ENCODE measurements at places on chromosomes 16 and 17.

DNA sequence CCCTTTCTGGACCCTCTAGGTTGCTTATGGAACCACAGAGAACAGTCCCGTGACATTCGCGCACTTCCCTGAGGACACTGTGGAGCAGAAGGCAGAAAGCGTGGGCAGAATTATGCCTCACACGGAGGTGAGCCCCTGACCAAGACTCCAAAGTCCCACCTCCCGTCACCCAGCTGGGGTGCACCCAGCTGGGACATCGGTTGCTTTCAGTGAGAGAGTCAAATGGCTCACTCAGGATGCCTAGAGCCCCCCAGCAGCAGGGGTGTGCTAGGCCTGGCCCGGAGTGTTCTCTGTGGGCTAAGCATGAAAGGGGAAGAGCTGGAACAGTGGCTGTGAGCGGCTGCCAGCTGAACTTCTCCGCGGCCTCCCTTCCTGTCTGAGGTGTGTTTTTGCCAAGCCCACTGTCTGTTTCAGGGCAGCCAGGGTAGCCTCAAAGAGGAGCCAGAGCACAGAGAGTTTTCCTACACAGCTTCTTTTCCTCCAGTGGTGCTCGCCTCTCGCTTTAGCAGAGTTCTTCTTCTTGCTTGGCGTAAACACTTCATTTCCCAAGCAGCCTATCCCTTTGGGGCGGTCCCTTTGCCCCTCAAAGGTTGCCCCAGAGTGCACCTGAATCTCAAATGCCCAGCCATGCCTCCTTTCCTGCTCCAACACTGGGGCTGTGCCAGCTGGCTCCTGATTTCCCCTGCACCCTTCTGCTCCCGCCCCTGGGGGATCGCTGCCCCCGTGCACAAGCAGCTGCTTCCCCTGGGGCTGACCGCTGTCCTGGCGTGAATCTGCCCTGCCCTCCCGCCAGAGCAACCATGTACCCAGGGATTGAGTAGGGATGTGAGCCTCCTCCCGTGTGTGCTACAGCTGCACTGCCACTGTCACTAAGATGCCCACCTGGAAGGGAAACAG lies 2.6 kb upstream of the CHAD start:
- no peak for DNase-seq

DNA sequence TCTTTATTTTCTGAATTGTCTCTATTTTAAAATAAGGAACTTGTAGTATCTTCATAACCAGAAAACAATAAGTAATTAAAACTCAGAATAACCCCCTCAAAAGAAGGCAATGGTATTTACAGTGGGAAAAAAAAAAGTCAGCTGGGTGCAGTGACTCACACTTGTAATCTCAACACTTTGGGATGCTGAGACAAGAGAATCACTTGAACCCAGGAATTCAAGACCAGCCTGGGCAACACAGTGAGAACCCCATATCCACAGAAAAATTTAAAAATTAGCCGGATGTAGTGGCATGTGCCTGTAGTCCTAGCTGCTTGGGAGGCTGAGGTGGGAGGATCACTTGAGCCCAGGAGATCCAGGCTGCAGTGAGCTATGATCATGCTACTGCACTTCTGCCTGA lies 33.5 kb downstream of the ADAM11 start:
- no peak for DNase-seq

DNA sequence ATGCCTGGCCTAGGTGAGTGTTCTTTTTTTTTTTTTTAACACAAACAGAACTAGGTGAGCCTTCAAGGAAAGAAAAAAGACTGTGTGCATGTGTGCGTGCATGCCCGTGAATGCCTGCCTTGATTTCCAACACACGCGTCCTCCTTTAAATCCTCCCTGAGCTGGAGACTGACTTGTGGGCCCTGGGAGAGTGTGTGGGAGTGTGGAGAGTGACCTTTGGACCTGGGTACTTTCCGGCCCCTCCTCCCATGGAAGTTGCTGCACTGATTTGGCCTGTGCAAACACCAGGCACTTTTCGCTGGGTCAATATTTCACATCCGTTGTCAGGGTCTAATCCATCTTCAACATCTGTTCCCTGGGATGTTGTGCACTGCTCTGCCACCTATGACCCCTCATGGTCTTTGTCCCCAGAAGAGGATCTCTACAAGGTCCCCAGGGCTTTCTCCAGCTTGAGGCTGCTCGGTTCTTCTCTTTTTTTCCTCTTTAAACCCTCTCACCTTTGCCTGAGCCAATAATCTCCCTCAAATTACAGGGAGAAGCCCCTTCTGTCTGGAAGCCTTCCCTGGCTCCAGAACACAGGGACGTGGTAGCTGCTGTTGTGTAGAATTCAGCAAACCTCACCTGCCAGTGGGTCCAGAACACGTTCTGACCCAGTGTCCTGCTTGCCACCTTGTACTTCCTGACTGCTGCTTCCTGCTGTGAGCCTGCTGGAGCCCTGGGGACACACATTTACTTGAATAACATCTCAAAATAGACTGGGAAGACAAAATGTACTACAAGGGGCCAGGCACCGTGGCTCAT lies 20.8 kb upstream of the ATP5MC1 start:
- DNase-seq, result no peak

- no peak for DNase-seq
These were observed 21.5 kb upstream of the KCNJ16 start for GRCh38 chr17:70053241-70054234.

DNA sequence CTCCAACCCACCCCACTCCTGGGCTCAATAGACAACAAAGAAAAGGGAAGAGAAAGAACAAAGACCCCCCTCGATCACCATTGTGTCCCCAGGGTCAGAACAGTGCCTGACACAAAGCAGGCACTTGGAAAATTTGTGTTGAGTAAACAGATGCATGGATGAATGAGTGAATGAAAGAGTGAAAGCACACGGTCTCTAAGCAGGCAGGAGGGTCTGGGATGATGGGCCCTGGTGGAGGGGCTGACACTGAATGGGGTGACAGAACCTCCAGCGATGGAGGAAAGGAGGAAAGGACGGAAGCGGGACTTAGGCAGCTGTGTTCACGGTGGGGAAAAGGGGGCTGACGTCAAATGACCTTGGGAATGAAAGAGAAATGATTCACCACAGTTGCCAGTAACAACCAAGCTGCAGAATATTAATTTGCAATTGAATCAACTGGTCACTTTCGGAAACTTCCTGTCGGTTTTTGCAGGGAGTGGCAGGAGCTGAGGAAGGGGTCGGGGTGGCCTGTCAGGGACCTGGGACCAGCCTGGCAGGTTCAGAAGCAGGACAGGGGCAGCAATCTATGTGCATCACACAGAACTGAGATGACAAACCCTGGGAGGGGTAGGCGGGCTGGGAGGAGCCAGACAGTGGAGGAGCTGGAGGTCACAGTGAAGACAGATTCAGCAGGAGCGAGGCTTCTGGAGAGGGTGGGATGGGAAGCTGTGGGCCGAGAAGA lies 6.7 kb upstream of the GAST start:
- DNase-seq, result no peak
